Effector CD4-positive, alpha-beta T cell (primary cell): ENCODE measurements at places on chromosomes 1 and 21.

GRCh38 chr1:179883040-179883744 is 1.1 kb downstream of the TOR1AIP1 start:
- DNase-seq: no peak

- DNase-seq: no peak
Measured at GRCh38 chr21:37093977-37094376, 20.9 kb downstream of the TTC3 start.

GRCh38 chr1:24111996-24112779 is at the start of gene MYOM3:
Gene MYOM3, minus strand, starts transcription at chr1:24112135. Its CDS starts 3,499 bp downstream, at chr1:24108636.
- no peak for DNase-seq

GRCh38 chr1:16326833-16327404 is 25.4 kb downstream of the FBXO42 start:
- no peak for DNase-seq

GRCh38 chr1:8545078-8545477 is 227.2 kb downstream of the SLC45A1 start:
- no peak for DNase-seq

- DNase-seq: no peak
Measured at GRCh38 chr1:170200621-170201397, 55.0 kb downstream of the NTMT2 start.

- DNase-seq: no peak
Measured at GRCh38 chr1:103489935-103490334, 35.6 kb upstream of the RNPC3 start.

DNA sequence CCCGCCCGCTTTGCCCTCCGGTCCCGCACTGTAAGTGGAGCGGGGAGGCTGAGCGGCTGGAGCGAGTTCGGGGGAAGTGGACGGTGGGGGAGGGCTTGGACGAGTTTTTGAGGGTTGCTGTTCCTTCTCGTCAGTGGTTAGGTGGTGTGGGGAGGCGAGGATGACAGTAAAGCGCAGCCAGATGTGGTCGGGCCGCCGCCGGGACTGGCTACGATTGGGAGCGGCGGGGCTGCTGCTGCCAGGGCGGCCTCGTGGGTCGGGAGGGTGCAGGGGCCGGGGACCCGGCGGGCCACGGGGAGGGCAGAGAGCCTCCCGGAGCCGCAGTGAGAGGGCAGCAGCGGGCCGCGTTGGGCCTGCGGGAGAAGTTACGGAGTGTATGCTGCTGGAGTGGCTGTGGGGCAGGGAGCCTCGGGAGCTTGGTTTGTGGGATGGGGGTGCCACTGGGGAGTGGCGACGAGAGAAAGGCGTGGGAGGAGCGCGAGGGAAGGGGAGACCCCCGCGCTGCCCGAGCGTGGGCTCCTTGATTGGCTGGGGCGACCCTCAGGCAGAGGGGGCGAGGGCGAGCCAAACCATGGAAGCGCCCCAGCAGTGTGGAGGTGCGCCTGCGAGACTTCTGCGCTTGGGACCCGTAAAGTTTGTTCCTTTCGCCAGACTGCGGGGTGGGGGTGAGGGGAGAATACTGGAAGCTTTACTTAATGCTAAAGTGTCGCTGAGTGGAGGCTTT is 2.1 kb downstream of the ADGRL2 start:
- DNase-seq: no peak

- DNase-seq: no peak
Measured at GRCh38 chr1:207097871-207098324, 6.1 kb upstream of the C4BPA start.

- DNase-seq: no peak
Measured at GRCh38 chr21:38716942-38717341, 88.8 kb upstream of the ETS2 start.
